ENCODE measurements at places on chromosomes 11 and 22. TPM values are rescaled to one million over a fixed set of nuclear protein-coding genes. Genes with fewer than 3 reads are reported as not detected.

TMEM123 gene
- 137 TPM for total RNA-seq

DDX25 gene
- 1.5 TPM for total RNA-seq

OR4C6 gene
- total RNA-seq, result not detected

OR10D3 gene
- total RNA-seq, result not detected

WEE1 gene
- 48.2 TPM for total RNA-seq

OR8G5 gene
- not detected for total RNA-seq

GNB1L gene
- 4.8 TPM for total RNA-seq

GLYAT gene
- not detected for total RNA-seq

NNMT gene
- total RNA-seq, result 37.8 TPM

C22orf42 gene
- not detected for total RNA-seq

FGF3 gene
- total RNA-seq, result not detected

RAPSN gene
- total RNA-seq, result not detected

FOLR2 gene
- 8.6 TPM for total RNA-seq

RELT gene
- total RNA-seq, result 2.0 TPM

SWAP70 gene
- 18.8 TPM for total RNA-seq

OR52A1 gene
- not detected for total RNA-seq
